ENCODE measurements at places on chromosomes 13 and 19. TPM values are rescaled to one million over a fixed set of nuclear protein-coding genes. Genes with fewer than 3 reads are reported as not detected.

TNFSF13B gene
- total RNA-seq, result 3.2 TPM

GPR108 gene
- total RNA-seq, result 98.1 TPM

ZSCAN5C gene
- not detected for total RNA-seq

ZNF836 gene
- 10.2 TPM for total RNA-seq

IL12RB1 gene
- 1.6 TPM for total RNA-seq

GRIK5 gene
- 1.6 TPM for total RNA-seq

TEX101 gene
- not detected for total RNA-seq

- no peak for DNase-seq
- H3K27ac ChIP-seq, result peak within 1 kb of the TSS; percentile 83
- no peaks in the 10 kb centered on the region for H3K27me3 ChIP-seq
- peak within 1 kb of the TSS; percentile 72 for H3K4me3 ChIP-seq
- no peaks in the 10 kb centered on the region for H3K36me3 ChIP-seq
These were observed at the start of gene TMEM91 for GRCh38 chr19:41376241-41376997. TMEM91 (plus strand) TSS chr19:41376533; CDS start chr19:41378310, 1,777 bp downstream.

- H3K4me1 ChIP-seq, result peaks cover 45% of the 10 kb centered on the region
- no peaks in the 10 kb centered on the region for H3K27me3 ChIP-seq
- peak overlapping the region; percentile 97 for H3K27ac ChIP-seq
These were observed 2.8 kb upstream of the CIRBP start for GRCh38 chr19:1266129-1266915.

DNA sequence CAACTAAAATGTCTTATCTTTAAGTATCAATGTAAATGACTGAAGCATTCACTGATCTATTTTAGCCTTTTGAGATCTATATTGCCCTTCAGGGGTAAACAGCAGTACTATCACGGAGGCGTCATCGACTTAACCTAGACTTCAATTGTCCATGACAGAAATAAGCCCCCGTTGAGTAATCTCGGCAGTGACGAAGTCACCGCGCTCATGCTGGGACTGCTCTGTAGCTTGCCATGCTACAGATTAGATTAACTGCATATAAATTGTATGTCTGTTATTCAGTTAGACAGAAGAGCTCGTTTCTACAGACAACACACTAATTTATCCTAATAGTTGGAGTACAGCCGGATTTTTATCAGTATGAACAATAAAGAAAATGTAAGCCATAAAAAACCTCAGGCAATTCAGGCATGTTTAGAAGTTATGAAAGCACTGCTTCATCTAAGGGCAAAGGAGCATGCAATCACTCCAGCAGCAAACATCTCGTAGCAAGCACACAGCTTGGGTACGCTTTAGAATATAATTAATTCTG, 56.6 kb downstream of the TUBGCP3 start:
- H3K27ac ChIP-seq, result no peak overlapping the region
- no peak overlapping the region for H3K4me3 ChIP-seq
- H3K27me3 ChIP-seq, result no peaks in the 10 kb centered on the region
- no peak for DNase-seq

DNA sequence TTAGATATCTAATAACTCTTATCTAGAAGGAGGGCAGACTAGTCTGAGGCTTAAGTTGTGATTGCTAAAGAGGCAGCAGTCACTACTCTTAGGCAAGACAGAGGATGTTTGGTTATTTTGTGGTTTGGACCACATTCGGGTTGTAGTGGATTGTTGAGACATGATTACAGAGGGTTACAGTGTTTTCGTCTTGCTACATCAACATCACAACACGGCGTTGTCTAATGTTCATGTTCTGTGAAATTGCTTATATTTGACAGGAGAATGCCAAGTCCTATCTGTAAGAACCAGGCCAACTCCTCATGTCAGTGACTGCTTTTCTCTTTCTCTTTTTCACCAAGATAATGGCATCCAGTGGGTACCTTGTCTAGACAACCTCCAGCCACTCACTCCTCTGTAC, 16.8 kb upstream of the TM9SF2 start:
- no peak for DNase-seq
- no peaks in the 10 kb centered on the region for H3K4me1 ChIP-seq
- H3K4me3 ChIP-seq, result no peak overlapping the region

DNA sequence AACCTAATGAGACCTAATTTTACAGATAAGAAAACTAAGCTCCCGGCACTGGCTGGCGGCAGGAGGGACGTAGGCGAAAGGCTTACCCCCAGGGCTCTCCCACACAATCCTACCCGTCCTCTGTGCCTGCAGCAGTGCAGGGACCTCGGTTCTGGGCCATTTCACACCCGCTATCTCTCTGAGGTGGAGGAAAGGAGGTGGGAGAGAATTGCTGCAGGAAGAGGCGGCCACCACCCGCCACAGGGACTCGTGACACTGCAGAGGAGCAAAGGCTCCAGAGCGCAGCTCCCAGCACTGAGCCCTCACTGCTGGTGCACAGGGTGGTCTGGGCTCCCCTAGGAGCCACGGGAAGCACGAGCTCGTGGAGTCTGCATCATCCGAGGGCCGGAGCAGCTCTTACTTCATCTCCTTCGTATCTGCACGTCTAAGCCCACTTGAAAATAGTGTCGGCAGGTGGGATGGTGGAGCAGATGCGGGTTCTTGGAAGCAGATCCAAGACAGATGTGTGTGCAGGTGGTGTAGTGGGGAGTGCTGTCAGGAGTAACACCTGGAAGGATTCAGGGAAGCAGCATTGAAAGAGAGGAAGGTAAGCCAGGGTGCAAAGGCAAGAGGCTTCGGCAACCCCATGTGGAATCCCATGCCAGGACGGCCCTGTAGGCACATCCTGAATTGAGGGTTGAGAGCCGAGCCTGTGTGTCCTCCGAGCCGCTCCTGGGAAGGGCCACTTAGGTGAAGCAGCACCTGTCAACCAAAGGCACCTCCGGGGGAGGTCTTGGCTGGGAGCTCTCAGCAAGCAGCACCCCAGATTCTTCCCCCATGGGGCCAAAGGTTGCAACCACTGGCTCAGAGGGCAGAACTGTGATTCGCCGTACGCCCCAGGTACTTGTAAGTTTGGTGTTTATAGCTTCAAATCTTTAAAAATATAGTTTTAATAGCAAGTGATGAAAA, 115.8 kb upstream of the SPACA7 start:
- no peak overlapping the region for H3K4me3 ChIP-seq
- DNase-seq, result no peak
- no peaks in the 10 kb centered on the region for H3K36me3 ChIP-seq

- no peaks in the 10 kb centered on the region for H3K27me3 ChIP-seq
- no peaks in the 10 kb centered on the region for H3K36me3 ChIP-seq
- no peaks in the 10 kb centered on the region for H3K4me1 ChIP-seq
- H3K4me3 ChIP-seq, result no peak overlapping the region
- no peak for DNase-seq
These were observed 482.5 kb downstream of the ZNF536 start for GRCh38 chr19:30854661-30855060.

- no peak overlapping the region for H3K27ac ChIP-seq
- H3K4me3 ChIP-seq, result no peak overlapping the region
- no peak for DNase-seq
- H3K4me1 ChIP-seq, result no peaks in the 10 kb centered on the region
- H3K36me3 ChIP-seq, result no peaks in the 10 kb centered on the region
These were observed 482.7 kb downstream of the SLITRK6 start for GRCh38 chr13:85316506-85317025.

DNA sequence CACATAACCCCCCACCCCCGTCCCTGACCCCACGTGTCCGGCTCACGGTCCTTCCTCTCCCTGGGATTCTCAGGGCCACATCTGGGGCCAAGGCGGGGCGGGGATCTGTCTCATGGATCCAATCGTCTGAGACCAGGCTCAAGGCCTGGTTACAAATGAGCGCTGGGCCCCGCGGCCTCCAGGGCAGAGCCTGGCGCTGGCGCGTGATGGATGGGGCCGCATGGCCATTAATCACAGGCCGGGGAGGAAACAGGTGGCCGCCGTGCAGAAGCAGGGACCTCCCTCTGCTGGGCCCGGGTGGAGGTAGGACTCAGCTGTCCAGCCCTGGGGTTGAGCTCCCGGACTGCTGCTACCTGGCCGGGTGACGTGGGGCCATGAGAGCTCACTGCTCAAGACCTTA, 5.8 kb upstream of the TLE5 start:
- DNase-seq, result no peak
- no peak overlapping the region for H3K27ac ChIP-seq
- no peak overlapping the region for H3K4me3 ChIP-seq
- H3K36me3 ChIP-seq, result no peaks in the 10 kb centered on the region
- H3K27me3 ChIP-seq, result no peaks in the 10 kb centered on the region
- no peaks in the 10 kb centered on the region for H3K4me1 ChIP-seq

DNA sequence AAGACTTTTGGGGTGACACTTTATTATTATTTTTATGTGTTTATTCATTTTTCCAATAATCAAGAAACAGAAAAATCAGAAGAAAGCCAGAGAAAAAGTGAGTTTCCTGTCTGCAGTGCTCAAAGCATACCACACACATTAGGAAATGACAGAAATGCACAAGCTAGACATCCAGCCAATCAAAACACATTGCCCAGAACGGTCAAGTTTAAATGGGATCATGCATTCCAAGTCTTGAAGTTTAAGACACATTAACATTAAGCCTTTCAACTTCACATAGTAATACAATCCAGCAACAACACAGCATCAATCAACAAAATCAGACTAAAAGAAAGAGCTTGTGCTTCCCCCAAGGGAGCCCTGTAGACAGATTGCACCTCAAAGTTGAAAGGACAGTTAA, 28.7 kb upstream of the MEDAG start:
- H3K27me3 ChIP-seq, result no peaks in the 10 kb centered on the region
- no peak overlapping the region for H3K27ac ChIP-seq
- no peak overlapping the region for H3K4me3 ChIP-seq
- no peaks in the 10 kb centered on the region for H3K36me3 ChIP-seq
- no peak for DNase-seq

- no peaks in the 10 kb centered on the region for H3K27me3 ChIP-seq
- H3K36me3 ChIP-seq, result no peaks in the 10 kb centered on the region
- no peaks in the 10 kb centered on the region for H3K4me1 ChIP-seq
- no peak overlapping the region for H3K4me3 ChIP-seq
- DNase-seq, result no peak
- H3K27ac ChIP-seq, result no peak overlapping the region
These were observed 7.2 kb upstream of the ZNF611 start for GRCh38 chr19:52741951-52742485.

DNA sequence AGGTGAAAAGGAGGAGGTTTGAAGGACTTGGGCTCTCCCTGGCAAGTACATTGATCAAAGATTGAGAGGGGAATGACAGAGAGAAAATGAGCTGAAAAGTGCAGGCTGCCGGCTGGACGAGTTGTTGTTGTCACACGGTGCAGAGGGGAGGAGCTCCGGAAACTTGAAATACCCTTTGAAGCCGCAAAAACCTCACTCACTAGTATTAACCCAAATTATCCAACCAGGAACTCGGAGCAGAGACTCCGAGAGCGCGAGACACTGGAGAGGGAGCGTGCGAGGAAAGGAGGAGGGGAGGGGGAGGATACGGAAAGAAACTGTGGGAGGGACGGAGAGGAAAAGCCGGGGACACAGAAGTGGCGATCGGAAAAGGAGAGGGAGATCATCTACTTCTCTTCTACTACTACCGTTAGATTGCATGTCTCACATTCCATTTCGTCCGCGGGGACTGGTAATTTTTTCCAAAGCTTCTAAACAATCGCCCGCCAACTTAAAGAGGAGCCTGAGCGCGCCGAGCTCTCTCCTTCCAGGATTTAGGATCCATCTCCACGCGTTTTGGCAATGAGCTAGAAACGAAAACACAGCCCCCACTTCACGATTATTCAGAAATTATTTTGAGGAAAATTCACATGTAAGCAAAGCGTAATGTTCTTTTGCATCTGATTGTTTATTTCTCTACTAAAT, at the start of gene DACH1:
DACH1 (minus strand) TSS at position 74 of the 684 bp plus-strand sequence.
- DNase-seq, result no peak
- no peaks in the 10 kb centered on the region for H3K27me3 ChIP-seq
- no peaks in the 10 kb centered on the region for H3K4me1 ChIP-seq
- peak within 1 kb of the TSS; percentile 41 for H3K27ac ChIP-seq
- H3K36me3 ChIP-seq, result no peaks in the 10 kb centered on the region

DNA sequence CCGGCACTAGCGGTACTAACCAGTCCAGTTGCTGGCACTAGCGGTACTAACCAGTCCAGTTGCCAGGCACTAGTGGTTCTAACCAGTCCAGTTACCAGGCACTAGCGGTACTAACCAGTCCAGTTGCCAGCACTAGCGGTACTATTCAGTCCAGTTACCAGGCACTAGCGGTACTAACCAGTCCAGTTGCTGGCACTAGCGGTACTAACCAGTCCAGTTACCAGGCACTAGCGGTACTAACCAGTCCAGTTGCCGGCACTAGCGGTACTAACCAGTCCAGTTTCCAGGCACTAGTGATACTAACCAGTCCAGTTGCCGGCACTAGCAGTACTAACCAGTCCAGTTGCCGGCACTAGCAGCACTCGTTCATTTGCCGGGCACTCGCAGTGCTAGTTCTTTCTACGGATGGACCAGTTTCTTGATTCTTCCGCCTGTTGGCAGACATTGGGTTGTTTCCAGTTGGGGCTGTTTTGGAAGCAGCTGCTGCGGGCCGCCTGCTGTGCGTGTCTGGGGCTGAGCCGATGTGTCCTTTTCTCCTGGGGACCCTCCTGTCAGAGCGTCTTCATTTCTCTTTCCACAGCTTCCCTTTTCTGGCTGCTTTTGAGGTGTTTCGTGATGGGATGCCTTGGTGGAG, 123.4 kb upstream of the MCF2L start:
- no peaks in the 10 kb centered on the region for H3K27me3 ChIP-seq
- H3K4me3 ChIP-seq, result no peak overlapping the region
- no peaks in the 10 kb centered on the region for H3K36me3 ChIP-seq

GRCh38 chr13:38947054-38947453, 43.6 kb downstream of the STOML3 start:
- H3K4me3 ChIP-seq, result no peak overlapping the region
- H3K36me3 ChIP-seq, result no peaks in the 10 kb centered on the region
- no peak for DNase-seq
- no peaks in the 10 kb centered on the region for H3K4me1 ChIP-seq
- no peaks in the 10 kb centered on the region for H3K27me3 ChIP-seq

- DNase-seq, result no peak
- H3K36me3 ChIP-seq, result peaks cover 4% of the 10 kb centered on the region
- no peaks in the 10 kb centered on the region for H3K27me3 ChIP-seq
- no peaks in the 10 kb centered on the region for H3K4me1 ChIP-seq
- no peak overlapping the region for H3K27ac ChIP-seq
- H3K4me3 ChIP-seq, result no peak overlapping the region
These were observed 2.1 kb upstream of the PDCD2L start for GRCh38 chr19:34402074-34402600.

All from breast epithelium (tissue), 4 donors.